ENCODE measurements at places on chromosomes 2 and 18.

DNA sequence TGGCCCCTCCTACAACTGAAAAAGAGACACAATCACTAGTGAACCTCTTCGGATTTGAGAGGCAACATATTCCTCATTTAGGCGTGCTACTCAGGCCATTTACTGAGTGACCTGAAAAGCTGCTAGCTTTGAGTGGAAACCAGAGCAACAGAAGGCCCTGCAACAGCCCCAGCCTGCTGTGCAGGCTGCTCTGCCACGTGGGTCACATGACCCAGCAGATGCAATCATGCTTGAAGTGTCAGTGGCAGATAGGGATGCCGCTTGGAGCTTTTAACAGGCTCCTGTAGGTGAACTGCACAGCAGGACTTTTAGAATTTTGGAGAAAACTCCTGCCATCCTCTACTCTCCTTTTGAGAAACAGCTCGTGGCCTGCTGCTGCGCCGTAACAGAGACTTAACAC lies 578.6 kb upstream of the RAB6C start:
- no peak for DNase-seq

DNA sequence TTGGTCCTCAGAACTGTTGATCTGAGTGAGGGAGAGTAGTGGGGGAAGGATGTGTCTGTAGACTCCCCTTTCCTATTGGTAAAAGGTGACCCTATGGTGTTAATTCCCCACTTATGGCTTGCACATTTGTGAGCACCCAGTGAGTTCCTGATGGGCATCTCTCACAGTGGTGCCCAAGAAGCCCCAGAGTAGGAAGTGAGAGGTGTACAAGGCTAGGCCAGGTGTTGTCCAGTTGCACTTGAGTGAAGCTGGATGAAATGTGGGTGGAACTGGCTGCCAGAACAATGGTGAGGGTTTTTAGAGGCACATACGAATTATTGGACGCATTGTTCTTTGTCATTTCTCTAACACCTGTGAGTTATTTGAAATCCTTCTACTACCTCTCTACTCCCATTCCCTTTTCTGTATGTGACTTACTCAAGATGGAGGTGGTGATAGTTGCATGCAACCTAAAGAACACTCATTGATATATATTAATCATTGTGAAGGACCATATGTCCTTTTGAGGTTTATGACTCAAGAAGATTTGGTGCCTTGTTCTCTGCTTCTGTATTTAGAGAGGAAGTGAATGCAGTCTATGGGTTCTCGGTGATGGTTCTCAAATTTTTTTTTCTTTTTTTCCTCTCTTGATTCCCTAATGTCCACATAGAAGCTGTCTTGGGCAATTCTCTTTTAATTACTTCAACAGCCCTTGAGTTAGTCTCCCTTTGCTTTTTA lies 162.7 kb downstream of the FSHR start:
- no peak for DNase-seq

GRCh38 chr2:241703032-241703604 lies 1.3 kb downstream of the ING5 start:
- no peak for DNase-seq

DNA sequence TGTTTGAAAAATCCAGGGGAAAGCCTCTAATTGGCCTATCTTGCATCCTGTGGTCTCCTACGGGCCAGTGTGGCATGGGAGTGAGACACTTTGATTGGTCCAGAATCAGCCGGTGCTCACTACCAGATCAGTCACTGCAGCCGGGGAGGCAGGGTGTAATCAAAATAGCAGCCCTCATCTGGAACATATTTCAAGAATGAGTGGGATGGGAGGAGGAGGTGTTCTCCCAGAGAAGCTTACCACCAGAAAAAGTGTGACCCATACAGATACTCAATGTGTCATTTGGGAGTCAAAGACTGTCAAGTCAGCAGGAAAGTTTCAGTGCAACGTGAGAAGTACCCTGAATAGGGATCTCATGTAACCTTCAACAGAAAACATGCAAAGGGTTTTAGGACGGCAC lies 393.9 kb upstream of the SLC14A2 start:
- DNase-seq, result no peak

GRCh38 chr2:219691571-219691970 lies 64.1 kb downstream of the SLC4A3 start:
- DNase-seq, result no peak

GRCh38 chr2:72423756-72424155 lies 276.1 kb upstream of the CYP26B1 start:
- no peak for DNase-seq

- DNase-seq, result no peak
Observed at GRCh38 chr2:7019191-7019590, 102.0 kb downstream of the RNF144A start.

- DNase-seq, result no peak
Observed at GRCh38 chr2:20957788-20958525, 85.9 kb downstream of the APOB start.

GRCh38 chr2:65130664-65131175 lies 814 bp upstream of the RAB1A start:
- DNase-seq, result peak; percentile 73

- DNase-seq, result no peak
Observed at GRCh38 chr2:10185046-10185445, 62.5 kb downstream of the RRM2 start.

GRCh38 chr18:59725142-59725541 lies 27.9 kb upstream of the CCBE1 start:
- DNase-seq, result no peak

GRCh38 chr2:187404431-187405110 lies 43.5 kb downstream of the CALCRL start:
- peak; percentile 8 for DNase-seq

DNA sequence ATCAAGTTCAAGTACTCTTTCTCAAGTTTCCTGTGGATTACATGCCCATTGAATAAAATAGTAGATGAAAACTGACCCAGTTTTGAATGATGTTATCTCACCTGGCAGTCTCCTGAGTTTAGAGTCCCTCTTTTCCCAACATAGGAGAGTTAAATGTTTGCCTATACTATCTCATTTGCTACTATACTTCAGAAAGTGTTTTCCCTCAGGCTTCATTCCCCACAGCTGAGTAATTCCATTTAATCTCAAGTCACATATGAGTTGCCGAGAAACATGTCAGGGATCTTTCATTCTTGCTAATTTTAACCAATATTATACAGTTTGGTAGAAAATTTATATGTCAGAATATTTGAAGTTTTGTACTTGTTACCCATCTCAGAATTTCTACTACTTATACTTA lies 150.4 kb upstream of the CDH19 start:
- no peak for DNase-seq

DNA sequence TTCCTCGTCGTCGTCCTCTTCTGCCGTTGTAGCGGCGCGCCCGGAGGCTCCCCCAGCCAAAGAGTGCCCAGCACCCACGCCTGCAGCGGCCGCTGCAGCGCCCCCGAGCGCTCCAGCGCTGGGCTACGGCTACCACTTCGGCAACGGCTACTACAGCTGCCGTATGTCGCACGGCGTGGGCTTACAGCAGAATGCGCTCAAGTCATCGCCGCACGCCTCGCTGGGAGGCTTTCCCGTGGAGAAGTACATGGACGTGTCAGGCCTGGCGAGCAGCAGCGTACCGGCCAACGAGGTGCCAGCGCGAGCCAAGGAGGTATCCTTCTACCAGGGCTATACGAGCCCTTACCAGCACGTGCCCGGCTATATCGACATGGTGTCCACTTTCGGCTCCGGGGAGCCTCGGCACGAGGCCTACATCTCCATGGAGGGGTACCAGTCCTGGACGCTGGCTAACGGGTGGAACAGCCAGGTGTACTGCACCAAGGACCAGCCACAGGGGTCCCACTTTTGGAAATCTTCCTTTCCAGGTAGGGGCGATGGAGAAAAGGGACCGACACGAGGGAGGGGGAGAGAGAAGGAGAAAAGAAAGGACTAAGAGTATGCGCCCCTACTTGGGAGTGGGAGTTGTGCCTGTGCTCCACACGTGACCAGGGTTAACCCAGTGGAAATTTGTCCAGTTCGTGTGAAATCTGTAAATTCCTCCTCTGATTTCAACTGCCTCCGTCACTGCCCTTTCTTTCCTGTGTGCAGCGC lies 800 bp downstream of the HOXD13 start:
- DNase-seq, result no peak

DNA sequence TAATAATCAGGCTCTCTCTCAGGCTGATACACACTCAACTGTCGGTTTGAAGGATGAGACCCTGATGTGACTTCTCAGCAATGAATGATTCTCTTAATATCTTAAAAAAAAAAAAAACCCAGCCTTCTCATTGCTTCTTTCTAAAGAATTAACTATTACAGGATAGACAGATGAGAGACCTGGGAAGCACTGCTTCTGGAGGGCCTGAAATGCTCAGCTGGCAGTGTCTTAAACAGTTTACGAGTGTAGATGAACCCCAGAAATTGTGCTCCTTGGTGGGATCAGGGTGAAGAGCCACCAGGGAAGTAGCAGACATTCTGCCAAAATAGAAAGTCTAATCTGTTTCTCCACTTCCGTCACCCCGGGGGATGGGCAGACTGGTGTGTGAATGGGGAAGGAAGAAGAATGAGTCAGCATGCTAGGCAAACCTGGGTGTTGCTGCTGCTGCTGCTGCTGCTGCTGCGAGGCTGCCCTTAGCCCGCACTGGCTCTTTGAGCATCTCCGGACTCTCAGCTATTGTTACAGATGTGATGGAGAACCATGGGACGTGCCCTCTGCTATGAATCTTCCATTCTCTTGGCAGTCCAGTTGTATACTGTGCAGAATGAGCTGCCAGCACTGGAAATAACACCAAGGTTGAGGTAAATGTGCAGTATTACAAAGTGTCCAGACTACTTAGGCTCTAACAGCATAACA lies 158.4 kb downstream of the SETBP1 start:
- DNase-seq, result peak; percentile 92

DNA sequence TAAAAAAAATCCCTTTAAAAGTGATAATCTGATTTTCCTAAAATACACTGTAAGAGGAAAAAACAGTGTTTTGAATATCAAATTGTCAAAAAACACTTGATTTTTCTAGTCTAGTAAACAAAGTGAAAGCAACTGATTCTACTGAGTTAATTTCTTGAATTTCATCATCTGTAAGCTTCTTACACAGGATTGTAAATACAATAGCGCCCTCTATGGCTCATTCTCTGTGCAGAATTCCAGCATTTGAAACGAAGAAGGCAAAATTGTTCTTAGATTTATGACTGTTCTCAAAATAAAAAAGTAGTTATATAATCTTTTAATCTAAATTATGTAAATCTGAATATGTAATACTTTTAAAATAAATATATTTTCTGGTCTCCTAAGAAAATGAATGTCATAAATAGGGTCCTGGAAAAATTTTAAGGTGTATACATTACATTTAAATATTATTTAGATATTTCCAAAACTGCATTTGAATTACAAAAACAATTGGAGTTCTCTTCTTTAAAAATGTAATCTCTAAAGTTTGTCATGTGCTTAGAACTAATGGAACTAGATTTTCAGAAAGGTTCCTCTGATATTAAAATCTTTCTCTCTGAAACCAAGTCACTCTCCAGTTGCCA lies 176.9 kb upstream of the MC4R start:
- peak; percentile 66 for DNase-seq

DNA sequence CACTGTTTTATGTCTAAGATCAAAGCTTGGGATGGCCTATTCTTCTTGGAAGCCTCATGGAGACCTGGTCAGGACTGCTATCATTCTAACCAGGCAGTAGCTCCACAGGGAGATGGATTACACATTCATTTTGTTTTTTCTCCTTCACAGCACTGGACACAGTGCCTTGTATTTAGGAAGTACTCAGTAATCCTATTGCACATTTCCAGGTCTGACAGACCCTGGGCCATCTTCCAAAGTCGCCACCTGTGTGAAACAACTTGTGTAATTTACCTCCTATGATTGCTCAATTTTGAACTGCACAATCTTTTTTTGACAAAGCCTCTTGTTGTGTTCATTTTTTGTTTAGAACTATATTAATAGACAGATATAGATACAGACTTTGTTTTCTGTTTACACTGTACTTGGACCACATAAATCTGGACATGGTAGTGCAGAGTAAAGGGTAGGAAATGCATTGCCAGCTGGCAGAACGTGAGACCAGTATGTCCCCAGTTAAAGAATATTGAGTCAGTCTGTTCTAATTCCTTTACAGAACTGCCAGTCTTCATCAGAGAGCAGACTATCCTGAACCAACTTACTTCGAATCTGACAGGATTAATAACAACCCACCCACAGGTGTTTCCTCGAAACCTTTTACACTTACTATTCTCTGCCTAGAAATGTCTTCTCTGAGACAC lies 277.8 kb upstream of the CYRIA start:
- DNase-seq, result no peak

DNA sequence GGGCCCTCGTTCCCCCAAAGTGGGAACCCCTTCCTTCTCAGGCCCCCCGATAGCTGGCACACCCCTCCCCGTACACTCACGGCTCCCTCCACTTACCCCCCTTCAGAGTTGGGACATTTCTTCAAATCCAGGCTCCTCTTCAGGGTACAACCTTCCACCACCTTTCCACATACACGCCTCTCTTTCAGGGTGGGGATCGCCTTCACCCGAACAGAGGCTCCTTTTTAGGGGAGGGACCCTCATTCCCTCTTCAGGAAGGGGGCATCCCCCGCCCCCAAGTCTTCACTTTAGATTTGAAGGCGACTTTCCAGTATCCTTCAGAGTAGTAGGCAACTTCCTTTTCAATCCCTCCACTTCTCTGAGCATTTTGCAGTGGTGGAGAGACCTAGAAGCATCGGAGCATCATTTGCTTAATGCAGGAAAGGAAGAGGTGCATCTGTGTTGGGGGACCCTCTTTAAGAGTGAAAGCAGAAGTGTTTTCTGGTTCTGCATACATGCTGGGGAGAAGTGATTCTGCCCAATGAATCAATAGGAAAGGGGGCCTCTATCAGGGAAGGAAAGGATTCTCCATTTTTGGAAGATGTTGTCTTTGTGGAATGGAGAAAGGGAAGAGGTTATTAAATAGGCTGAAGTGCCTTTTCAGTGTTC lies 845 bp downstream of the EML4 start:
- peak; percentile 67 for DNase-seq

GRCh38 chr18:3451183-3451988 lies 1.4 kb downstream of the TGIF1 start:
- DNase-seq, result peak; percentile 87

- no peak for DNase-seq
Observed at GRCh38 chr2:15364561-15364960, 196.6 kb downstream of the NBAS start.

DNA sequence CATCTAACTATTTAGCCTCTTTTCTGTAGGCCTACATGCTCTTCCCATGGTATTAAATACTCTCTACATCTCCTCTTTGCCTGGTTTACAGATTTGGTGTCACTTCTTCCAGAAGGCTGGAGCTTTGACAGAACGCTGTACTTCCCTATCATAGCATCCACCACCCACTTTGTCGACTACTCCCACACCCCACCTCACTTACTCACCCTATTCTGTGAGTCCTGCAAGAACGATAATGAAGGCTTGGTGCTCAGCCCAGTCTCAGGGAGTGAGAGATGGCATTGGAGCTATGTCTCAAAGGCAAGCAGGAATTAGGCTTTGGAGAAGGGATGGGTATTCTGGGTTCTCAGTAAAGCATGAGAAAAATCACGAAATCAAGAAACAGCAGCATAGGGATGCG lies 20.3 kb upstream of the KDM3A start:
- DNase-seq, result no peak

DNA sequence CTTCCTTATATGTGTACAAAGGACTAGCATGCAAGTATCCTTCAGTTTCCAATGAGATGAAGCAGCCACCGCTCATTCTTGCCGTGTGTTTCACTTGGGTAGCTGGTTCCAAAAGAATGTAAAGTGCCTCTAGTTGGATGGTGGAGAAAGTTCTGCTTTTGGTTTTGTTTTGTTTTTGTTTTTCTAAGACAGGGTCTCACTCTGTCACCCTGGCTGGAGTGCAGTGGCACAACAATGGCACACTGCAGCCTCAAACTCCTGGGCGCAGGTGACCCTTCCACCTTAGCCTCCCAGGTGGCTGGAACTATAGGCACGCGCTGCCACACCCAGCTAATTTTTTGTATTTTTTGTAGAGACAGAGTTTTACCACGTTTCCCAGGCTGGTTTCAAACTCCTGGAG lies 8.3 kb downstream of the ANXA4 start:
- no peak for DNase-seq

All from common myeloid progenitor, CD34-positive (primary cell).